Cortex of kidney (tissue), 1 donor: ENCODE measurements at places on chromosomes 12 and 14.

- DNase-seq, result no peak
Measured at GRCh38 chr14:41606282-41606531, 469 bp upstream of the LRFN5 start.

GRCh38 chr12:67818459-67818903, 169.9 kb downstream of the DYRK2 start:
- DNase-seq, result no peak

DNA sequence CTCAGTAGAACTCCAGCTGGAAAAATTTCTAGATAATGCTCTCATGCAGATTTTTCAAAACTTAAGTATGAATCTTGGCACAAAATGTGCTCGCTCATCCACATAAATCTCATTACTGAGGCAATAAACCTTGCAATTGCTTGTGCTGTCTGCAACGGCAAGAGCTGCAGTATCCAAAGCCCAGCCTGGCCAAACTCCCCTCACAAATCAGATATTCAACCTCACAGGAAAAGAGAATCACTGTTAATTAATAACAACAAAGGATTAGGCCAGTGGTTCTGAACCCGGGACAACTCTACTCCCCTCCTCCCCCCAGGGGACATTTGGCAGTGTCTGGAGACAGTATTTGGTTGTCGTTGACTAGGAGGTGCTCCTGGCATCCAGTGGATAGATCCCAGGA, 19.2 kb upstream of the CORO1C start:
- no peak for DNase-seq

- no peak for DNase-seq
Measured at GRCh38 chr12:24201258-24201970, 251.9 kb upstream of the SOX5 start.

DNA sequence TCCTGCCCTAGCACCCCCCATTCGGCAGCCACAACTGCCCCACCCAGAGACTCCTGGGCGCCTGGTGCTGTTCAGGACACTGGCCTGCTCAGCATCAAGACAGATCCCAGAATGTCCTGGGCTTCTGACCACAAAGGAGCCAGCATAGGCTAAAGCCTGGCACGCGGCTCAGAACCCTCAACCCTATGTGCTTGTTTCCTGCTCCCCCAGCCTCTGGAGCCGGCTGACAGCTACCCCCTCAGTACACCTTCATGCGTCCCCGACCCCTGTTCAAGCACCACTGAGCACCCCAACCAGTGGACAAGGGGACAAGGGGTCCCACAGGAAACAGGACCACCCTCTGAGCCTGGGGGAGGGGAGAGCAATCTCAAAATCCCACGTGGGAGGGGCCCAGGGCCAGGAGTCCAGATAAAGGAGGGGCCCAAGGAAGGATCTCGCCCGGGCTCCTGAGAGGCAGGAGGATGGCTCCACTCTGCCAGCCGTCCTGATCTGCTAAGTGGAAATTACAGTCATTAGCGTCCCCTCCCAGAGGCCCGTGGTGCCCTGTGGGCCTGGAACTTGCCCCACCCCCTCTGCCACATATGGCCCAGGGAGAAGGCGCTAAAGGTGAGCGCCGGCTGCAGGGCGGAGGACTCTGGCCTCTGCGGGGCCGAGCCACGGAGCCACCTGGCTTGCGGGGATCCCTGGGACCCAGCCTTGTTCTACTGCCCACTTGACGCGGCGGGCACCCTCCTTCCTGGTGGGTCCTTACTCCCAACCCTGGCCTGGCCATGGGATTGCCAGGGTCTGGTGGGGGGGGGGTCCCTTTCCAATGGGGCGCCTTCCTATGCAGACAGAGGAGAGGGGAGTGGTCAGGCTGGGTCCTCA, 27.2 kb upstream of the GPR132 start:
- no peak for DNase-seq
